ENCODE measurements at places on chromosomes 2 and 18.

DNA sequence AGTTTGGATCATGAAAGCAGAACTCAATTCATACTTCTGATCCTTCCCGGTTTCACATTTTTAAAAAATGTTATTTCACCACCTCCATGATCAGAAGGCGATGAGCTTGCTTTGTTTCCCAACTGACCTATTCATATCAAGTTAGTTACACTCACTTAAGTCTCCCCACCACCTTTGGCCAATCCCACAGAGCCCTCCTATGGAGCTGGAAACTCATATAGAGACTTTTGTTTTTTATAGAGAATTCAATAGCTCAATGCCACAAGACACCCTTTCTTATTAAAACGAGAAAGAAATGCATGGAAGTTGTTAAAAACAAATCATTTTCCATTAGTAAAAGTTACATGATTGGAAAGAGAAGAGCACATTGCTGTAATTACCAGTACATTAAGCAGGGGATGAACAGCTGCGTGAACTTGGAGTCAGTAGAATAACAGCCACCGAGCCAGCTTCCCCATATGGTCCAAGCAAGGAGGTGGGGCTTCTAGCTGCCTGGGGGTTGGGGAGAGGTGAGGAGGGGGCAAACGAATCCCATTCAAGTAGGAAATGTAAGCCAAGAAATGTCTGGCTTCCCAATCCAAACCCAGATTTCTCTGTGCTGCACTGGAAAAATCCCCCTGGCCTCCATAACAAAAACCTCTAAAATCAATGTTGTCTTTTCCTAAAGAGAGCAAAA, 614.5 kb downstream of the IRS1 start:
- DNase-seq, result no peak
- H3K4me1 ChIP-seq, result no peaks in the 10 kb centered on the region
- no peaks in the 10 kb centered on the region for H3K27me3 ChIP-seq
- H3K4me3 ChIP-seq, result no peak overlapping the region

GRCh38 chr18:36811430-36811829, 17.4 kb downstream of the TPGS2 start:
- DNase-seq, result no peak
- H3K36me3 ChIP-seq, result peaks cover 10% of the 10 kb centered on the region
- no peak overlapping the region for H3K27ac ChIP-seq
- peaks cover 4% of the 10 kb centered on the region for H3K4me1 ChIP-seq
- no peak overlapping the region for H3K4me3 ChIP-seq
- H3K27me3 ChIP-seq, result no peaks in the 10 kb centered on the region

DNA sequence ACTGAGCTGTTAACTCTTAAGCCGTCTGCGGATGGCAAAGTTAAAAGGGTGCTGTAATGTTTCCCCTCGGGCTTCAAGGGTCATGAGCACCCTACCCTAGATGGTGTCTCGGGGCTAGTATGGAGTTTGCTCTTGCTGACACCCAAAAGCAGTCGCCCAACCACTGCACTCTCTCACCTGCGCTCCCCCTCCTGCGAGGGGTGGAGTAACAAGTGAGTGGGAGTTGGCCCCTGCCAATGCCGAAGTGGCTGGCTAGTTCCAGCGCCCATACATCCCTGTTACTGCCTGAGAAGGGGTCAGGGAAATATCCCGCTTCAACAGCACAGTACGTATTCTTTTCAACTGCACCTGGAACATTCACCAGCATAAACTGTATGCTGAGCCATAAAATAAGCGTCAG, 47.5 kb downstream of the FAM117B start:
- H3K27me3 ChIP-seq, result no peaks in the 10 kb centered on the region
- H3K27ac ChIP-seq, result no peak overlapping the region
- DNase-seq, result no peak
- no peaks in the 10 kb centered on the region for H3K36me3 ChIP-seq

- H3K4me1 ChIP-seq, result no peaks in the 10 kb centered on the region
- no peak overlapping the region for H3K4me3 ChIP-seq
- no peak for DNase-seq
- H3K27me3 ChIP-seq, result no peaks in the 10 kb centered on the region
- H3K36me3 ChIP-seq, result peaks cover 22% of the 10 kb centered on the region
These were observed 36.6 kb upstream of the METAP1D start for GRCh38 chr2:171963198-171963597.

GRCh38 chr2:8216397-8216796, 465.5 kb upstream of the ID2 start:
- no peaks in the 10 kb centered on the region for H3K36me3 ChIP-seq
- H3K4me1 ChIP-seq, result peaks cover 10% of the 10 kb centered on the region
- DNase-seq, result no peak
- H3K27me3 ChIP-seq, result no peaks in the 10 kb centered on the region

DNA sequence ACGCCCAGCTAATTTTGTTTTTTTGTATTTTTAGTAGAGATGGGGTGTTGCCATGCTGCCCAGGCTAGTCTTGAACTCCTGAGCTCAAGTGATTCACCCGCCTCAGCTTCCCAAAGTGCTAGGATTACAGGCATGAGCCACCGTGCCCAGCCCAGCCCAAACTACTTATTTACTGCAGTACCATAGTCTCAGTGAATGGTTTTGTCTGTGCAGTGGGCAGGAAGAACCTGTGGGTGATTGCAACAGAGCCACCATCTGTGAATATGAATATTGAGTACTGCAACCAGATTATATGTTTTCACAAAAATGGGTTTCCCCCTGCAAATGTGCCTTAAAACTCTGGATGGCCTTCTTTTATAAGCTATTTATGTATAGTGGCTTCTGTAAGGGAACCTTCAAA, 9.1 kb downstream of the MPPE1 start:
- no peak overlapping the region for H3K4me3 ChIP-seq
- H3K4me1 ChIP-seq, result no peaks in the 10 kb centered on the region
- H3K36me3 ChIP-seq, result peaks cover 18% of the 10 kb centered on the region
- no peak overlapping the region for H3K27ac ChIP-seq
- DNase-seq, result no peak

DNA sequence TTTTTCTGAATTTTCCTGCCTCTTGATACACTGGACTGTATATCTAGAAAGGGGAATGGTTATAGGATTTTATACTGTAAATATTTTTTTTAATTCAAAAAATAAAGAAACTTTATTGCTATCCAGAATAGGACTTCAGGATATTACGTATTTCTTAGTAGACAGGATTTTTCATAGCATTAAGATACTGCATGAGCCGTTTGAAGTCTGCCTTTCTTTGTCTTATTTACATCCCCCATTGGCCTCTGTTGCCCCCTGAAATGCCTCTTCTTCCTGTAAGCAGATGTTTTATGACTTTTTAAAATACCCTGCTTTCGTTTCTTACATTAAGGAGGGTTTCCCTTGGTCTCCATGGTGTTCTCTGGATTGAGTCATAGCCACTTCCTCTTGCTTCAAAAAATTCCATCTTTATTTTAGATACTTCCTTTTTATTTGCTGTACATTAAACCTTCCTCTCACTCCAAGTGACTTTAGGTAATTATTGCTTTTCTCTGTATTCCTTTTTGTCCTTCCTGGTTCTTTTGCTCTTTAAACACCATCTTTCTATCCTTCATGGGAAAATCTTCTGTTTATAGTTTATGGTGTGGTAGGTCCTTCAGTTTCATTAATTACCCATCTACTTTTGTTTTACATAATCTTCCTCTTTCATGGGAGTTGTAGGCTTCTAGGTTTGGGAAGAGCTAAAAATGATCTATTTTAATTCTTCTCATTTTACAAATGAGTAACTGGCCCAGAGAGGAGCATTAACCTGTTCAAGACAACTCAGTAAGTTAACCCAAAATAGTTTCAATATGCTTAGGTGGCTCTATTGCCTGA, 72.6 kb downstream of the ZNF532 start:
- DNase-seq, result no peak
- no peaks in the 10 kb centered on the region for H3K27me3 ChIP-seq
- H3K27ac ChIP-seq, result peak overlapping the region; percentile 50

- no peaks in the 10 kb centered on the region for H3K4me1 ChIP-seq
- H3K36me3 ChIP-seq, result peaks cover 65% of the 10 kb centered on the region
- no peak overlapping the region for H3K27ac ChIP-seq
- DNase-seq, result no peak
- no peaks in the 10 kb centered on the region for H3K27me3 ChIP-seq
These were observed 41.8 kb downstream of the SMARCAL1 start for GRCh38 chr2:216453955-216454614.

DNA sequence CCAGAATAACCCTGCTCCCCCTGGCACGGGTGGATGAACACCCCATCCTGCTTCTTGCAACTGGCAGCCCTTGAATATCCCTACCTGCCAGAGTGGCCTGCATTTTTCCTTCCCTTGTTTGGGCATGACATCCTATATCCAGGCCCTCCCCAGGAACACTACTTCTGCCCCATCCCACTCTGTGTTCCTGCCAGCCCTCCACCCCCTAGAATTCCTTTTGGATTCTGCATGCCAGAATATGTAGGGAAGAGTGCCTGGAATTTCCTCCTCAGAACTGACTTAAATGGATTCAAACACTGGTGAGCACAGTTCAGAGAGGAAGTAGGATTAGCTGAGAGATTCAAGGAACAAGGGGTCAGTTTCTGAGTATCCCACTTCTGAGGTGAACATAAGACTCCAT, 123.5 kb upstream of the PELI1 start:
- H3K36me3 ChIP-seq, result no peaks in the 10 kb centered on the region
- no peaks in the 10 kb centered on the region for H3K4me1 ChIP-seq
- peak overlapping the region; percentile 5 for H3K27ac ChIP-seq
- no peak overlapping the region for H3K4me3 ChIP-seq
- H3K27me3 ChIP-seq, result no peaks in the 10 kb centered on the region

DNA sequence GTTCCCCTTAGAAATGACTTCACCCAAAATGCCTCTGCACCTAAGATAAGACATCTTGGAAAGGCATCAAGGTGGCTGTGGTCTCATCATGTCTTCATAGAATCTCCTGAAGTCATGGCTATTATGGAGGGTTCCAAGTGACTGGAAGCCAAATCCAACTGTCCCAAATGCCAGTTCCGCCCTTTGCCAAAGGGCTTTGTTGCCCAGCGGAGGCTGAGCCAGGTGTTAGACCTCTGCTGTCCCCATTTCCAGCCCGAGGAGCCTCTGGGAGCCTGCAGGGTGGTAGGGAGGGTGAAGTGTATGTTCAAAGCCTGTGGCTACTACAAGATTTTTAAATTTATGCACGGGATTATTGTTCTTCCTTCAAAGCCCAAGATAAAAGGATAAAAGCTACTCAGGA, 25.7 kb downstream of the RHOB start:
- H3K4me3 ChIP-seq, result no peak overlapping the region
- no peak for DNase-seq
- H3K27ac ChIP-seq, result no peak overlapping the region
- no peaks in the 10 kb centered on the region for H3K27me3 ChIP-seq
- H3K36me3 ChIP-seq, result no peaks in the 10 kb centered on the region
- H3K4me1 ChIP-seq, result no peaks in the 10 kb centered on the region

GRCh38 chr2:151118269-151118668, 143.4 kb downstream of the RBM43 start:
- H3K27me3 ChIP-seq, result no peaks in the 10 kb centered on the region
- H3K27ac ChIP-seq, result no peak overlapping the region
- no peak for DNase-seq
- H3K4me3 ChIP-seq, result no peak overlapping the region
- no peaks in the 10 kb centered on the region for H3K4me1 ChIP-seq

DNA sequence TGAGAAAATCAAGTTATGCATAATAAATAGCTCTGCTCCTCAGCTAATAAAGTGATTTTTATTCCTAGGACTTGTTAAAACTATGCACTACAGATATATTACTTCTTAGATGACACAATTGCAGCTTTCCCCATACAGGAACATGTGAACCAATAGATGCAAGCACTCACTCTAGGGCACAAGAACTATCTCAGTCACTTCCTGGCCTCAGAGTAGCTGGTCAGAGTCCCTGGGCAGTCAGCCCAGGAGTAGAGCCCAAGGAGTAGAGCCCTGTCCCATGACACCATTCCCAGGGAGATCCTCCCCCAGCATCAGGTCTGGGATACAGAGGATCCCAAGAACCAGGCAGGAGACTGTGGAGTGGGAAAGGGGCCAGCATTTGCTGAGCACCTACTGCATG, 2.7 kb downstream of the TNS1 start:
- H3K4me3 ChIP-seq, result no peak overlapping the region
- no peaks in the 10 kb centered on the region for H3K36me3 ChIP-seq
- H3K27ac ChIP-seq, result peak overlapping the region; percentile 91
- H3K27me3 ChIP-seq, result no peaks in the 10 kb centered on the region
- DNase-seq, result peak; percentile 86

DNA sequence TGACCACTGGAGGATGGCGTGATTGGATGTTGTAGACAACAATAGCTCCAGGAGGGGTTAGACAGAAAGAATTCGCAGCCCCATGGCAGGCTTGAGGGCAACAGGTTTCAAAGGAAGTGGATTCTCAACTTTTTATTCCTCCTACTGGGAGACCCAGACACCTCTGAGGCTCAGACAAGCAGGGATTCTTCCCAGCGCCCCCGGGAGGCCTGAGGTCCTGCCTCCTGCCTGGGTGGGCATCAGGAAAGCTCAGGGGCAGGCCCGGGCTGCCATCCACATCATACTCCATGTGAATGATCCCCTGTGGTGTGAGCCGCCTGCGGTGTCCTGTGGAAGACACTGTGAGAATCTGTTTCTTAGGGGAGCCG, 203.5 kb downstream of the CYP26B1 start:
- H3K4me1 ChIP-seq, result peaks cover 23% of the 10 kb centered on the region
- H3K4me3 ChIP-seq, result no peak overlapping the region
- H3K27ac ChIP-seq, result no peak overlapping the region
- H3K27me3 ChIP-seq, result no peaks in the 10 kb centered on the region

GRCh38 chr2:60468382-60469085, 84.9 kb downstream of the BCL11A start:
- H3K27ac ChIP-seq, result no peak overlapping the region
- H3K27me3 ChIP-seq, result no peaks in the 10 kb centered on the region
- no peaks in the 10 kb centered on the region for H3K36me3 ChIP-seq
- H3K4me1 ChIP-seq, result no peaks in the 10 kb centered on the region
- no peak overlapping the region for H3K4me3 ChIP-seq
